ENCODE measurements at places on chromosomes 3 and 15.

DNA sequence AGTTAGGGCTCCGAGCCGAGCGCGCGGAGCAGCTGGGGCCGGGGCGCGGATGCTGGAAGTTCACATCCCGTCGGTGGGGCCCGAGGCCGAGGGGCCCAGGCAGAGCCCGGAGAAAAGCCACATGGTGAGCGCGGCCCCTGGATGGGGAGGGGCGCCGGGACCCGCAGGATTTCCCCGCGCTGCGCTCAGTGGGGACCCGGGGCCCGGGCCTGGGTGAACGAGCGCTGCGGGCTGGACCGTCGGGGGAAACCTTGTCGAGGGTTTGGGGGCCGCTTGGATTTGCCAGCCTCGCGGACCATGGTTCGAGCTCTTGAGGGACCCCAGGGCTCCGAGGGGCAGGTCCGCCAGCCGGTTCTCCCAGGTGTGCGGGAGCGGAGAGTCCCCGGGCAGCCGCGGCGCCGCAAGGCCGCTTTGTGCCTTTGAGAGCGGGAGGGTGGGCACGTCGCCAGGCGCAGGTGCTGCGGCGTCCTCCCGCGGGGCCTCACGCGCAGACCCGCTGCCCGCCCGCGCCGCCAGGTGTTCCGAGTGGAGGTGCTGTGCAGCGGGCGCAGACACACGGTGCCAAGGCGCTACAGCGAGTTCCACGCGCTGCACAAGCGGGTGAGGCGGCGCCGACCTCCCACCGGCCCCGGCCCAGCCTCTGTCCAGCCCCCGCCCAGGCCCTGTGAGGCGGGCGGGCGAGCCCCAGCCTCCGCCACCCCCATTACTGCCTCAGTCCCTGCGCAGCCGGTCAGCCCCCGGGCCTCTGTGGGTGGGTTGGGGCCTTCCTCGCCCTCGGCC is at the start of gene SNX22:
Gene SNX22 (plus strand): TSS at position 5 of the 780 bp plus-strand sequence. CDS start 45 bp downstream, at position 50.
- no peak for DNase-seq

GRCh38 chr3:64559588-64559987 is 128.2 kb downstream of the ADAMTS9 start:
- DNase-seq = no peak

GRCh38 chr3:46463120-46463867 is 1.4 kb downstream of the LTF start:
- DNase-seq = no peak

DNA sequence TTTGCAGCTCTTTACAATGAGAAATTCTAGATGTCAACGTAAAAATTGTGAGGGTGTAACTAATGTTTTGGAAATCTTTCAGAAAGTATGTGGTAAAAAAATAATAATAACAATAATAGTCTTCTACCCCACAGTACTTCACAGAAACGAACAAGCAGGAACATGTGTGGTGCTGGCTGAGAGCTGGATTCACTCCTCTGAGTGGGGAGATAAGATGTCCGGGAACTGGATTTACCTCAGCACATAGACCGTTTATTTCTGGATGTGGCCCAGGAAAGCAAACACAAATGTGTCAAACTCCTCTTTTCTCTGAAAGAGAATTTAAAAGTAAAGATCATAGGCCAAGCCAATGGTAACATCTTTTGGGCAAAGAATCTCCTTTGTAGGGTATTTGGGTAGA is 103.4 kb downstream of the SLC49A4 start:
- no peak for DNase-seq

DNA sequence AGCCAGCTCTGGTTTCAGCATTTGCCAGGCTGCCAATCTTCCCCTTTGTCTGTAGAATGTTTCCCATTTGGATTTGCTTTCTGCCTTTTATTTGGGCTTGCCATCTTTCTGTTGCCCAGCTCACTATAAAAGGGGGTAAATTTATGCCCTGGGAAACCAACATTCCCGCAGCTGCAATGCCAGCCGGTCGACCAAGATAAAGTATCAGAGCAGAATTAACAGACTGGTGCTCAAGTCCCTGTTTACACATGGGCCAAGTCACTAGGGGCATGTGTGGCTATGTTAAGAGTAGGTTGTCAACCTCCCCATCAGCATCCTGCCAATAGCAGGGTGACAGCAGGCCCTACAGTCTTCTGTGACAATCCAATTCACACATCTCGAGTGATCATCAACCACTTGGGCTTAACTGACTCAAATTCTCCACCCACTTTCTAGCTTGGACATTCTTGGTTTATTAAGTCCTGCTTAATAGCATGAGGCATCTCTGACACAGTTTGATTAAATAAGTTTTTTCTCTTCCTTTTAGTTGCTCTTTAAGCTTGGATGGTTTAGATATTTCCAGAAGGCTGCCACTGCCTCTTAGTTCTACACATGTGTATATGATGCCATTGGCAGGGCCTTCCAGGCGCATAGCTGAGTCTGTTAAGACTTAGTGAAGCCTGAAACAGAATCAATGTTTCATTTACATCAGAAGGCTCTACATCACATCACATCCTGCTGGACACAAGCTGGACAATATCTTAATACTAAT is 24.1 kb upstream of the VEPH1 start:
- no peak for DNase-seq

DNA sequence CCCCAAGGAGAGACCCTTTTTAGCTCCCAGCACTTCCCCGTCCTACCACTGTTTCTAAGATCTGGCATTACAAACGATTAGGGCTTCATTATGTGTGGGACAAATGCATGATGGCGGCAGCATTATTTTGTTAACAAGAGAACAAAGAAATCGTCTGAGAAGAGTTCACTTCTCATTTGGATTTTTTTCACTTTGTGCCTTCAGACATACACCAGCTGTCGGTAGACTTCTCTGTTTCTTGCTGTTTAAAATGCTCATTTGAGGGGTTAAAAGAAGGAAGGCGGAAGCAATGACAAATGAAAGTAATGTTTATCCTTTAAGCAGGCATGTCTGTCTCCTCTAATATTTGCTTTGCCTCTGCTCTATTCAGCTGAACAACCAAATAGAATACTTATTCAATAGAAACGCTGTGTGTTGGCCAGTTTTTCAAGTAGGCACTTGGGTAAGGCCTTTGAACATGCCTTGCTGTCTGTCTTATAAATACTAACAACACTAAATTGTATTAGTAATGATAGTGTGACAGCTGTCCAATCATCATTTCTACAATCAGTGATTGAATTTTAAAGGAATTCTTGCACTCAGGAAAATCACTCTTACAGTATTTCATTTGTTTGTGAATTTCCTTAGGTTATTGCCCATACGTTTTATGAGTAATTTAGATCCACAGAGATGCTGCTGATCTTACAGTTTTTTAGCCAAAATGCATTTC is 382.4 kb downstream of the IL5RA start:
- DNase-seq = no peak

- DNase-seq = no peak
Observed at GRCh38 chr3:23960649-23961048, 15.6 kb downstream of the NR1D2 start.

DNA sequence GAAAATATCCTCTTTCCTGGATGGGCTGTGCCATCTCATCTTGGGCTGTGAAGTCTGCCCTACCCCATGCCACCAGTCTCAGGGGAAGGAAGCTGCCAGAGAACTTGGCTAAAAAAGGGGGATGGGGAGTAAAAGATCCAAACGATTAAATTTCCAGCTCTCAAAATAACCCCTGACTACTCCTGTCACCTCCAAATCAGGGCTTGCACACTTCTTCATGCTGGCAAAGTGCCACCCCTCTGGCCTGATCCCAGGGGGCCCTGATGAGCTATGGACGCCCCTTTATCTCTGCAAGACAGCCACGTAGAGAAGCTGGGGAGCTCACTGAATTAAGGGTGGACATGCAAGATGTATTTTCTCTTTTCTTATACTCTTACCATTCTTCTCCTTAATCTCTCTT is 1.2 kb upstream of the MLF1 start:
- no peak for DNase-seq

GRCh38 chr3:17322106-17322793 is 420.2 kb downstream of the TBC1D5 start:
- no peak for DNase-seq

Data from gastrocnemius medialis (tissue), 4 donors.